Fibroblast of skin of right quadriceps (primary cell): ENCODE measurements at places on chromosomes 2 and 18.
A peak's percentile ranks its signal among the peaks of the same experiment; 100 is the strongest.

- peak; percentile 30 for DNase-seq
Observed at GRCh38 chr2:143284087-143284675, 155.0 kb downstream of the ARHGAP15 start.

DNA sequence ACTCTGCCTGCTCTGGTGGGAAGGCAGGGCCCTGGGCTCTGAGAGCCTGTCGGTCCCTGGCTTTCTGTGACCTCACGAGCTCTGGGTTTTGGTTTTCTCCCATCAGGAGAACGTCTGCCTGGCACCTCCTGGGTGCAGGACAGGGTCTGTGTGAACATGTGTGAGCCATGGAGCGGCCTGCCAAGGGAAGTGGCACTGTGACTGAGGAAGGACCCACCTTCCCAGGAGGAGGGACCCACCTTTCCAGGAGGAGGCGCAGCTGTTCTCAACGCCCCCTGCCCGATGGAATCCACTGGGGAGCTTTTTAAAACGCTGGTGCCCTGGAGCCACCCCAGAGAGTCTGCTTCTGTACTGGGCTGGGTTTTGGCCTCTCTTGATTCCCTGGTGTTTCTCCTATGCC is 168.7 kb downstream of the GLI2 start:
- DNase-seq: no peak

GRCh38 chr2:32904751-32905150 is 42.0 kb upstream of the LTBP1 start:
- DNase-seq: no peak

DNA sequence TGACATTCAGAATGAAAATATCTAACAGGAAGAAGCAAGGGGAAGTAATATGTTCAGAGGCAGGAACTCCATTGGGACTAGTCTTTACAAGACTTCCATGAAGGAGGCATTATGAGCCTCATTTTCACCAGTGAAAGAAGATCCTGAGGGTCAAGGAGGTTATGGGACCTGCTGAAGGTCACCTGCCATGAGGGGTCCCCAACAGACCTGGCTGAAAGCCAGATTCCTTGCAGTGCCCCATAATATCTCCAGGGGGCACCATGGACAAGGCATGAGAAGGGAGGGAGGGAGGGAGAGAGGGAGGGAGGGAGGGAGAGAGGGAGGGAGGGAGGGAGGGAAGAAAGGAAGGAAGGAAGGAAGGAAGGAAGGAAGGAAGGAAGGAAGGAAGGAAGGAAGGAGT is 27.9 kb downstream of the XDH start:
- no peak for DNase-seq

DNA sequence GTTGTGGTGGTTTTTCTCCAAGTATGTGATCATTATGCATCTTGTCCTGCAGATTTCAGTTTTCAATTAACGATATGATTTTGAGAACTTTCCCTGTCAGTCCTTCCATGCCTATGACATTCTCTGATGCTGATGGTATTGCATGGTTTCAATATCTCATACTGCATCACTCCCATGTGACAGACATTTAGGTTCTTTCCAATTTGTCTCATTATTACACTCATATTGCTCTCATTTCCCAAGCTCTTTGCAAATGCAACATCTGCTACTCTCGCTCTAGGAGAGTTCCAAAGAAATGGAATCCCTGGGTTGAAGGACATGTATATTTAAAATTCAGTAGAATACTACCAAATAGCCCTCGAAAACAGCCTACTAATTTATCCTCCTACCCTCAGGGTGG is 125.5 kb downstream of the MARCHF4 start:
- DNase-seq: no peak

- DNase-seq: no peak
Observed at GRCh38 chr2:196233805-196234475, 62.6 kb upstream of the STK17B start.

DNA sequence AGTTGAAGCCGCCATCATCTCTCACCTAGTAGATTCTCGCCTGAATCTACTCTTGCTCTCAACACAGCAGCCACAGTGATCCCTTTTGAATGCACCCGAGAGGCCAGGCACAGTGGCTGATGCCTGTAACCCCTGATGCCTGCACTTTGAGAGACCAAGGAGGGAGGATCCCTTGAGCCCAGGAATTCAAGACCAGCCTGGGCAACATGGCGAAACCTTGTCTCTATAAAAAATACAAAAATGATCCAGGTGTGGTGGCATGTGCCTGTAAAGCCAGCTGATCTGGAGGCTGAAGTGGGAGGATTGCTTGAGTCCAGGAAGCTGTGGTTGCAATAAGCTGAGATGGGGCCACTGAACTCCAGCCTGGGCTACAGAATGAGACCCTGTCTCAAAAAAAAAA is 60.3 kb upstream of the EML4 start:
- no peak for DNase-seq

DNA sequence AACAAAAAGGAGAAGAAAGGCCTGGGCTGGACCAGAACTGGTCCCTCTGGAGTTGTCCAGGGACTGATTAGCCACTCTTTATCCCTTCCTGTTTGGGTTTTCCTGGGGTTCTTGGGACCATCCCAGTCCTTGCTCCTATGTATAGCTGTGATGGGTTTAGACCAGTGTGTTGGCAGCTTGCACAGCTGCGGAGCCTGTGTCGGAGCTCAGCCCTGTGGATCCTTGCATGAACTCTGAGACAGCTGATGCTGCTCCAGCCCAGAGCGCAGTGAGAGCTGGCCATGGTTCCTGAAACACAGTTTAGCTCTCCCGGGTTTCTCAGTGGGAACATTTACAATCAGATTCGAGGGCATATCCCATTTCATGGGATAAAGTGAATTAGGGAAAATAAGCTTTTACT is 16.9 kb downstream of the IMPA2 start:
- DNase-seq: no peak

DNA sequence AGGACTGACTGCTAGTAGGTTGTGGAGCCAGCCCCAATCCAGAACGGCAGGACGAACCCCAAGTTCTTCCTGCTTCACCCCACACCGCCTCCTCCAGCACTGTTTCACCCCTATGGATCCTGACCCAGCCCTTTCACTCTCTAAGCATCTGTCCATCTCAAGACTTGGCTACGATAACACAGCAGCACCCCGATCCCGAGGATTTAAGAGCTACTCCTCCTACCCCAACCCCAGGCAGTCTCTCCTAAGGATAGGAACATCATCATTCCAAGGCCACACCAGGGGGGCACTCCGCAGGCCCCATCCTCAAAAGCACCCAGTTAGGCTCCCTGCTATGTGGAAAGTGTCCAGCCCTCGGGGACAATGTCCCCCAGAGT is 645 bp downstream of the KCTD18 start:
- peak; percentile 7 for DNase-seq

DNA sequence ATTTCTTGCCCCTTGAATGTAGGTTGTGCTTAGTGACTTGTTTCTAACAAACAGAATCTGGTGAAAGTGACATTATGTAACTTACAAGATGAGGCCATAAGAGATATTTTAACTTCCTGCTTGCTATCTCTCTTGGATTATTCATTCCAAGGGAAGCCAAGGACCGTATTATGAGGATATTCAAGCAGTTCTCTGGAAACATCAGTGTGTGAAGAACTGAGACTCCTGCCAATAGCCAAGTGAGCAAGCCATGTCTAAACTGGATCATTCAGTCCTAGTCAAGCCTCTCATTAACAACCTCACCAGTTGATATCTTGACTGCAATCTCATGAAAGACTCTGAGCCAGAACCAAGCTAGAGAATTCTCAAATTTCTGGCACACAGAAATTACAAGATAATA is 765.1 kb upstream of the SLC8A1 start:
- no peak for DNase-seq

- DNase-seq: no peak
Observed at GRCh38 chr18:22267697-22268096, 98.3 kb downstream of the GATA6 start.

DNA sequence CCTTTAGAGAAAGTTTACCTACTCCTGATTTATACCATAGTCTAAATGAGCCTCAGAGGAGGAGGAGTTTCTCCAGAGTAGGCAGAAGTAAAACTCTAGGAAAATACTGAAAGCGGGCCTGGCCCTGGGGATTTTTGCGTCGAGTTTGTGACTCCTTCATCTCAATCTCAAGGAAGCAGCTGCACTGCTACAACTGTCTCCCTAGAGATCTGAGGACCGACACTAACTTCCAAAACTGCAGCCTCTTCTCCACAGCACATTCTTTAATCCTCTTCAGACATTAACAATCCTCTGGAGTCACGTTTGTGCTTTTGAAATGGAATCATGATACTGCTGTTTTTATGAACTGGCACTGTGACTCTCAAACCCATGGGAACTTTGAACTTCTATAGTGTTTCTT is 281.4 kb downstream of the KCNS3 start:
- DNase-seq: no peak

- DNase-seq: no peak
Observed at GRCh38 chr2:162317058-162317742, 1.3 kb downstream of the IFIH1 start.

GRCh38 chr2:152330235-152330866 is 4.6 kb upstream of the FMNL2 start:
- DNase-seq: no peak

GRCh38 chr2:177603181-177603580 is 210.6 kb downstream of the AGPS start:
- no peak for DNase-seq

- DNase-seq: no peak
Observed at GRCh38 chr2:85949280-85949679, 60.5 kb upstream of the ST3GAL5 start.

DNA sequence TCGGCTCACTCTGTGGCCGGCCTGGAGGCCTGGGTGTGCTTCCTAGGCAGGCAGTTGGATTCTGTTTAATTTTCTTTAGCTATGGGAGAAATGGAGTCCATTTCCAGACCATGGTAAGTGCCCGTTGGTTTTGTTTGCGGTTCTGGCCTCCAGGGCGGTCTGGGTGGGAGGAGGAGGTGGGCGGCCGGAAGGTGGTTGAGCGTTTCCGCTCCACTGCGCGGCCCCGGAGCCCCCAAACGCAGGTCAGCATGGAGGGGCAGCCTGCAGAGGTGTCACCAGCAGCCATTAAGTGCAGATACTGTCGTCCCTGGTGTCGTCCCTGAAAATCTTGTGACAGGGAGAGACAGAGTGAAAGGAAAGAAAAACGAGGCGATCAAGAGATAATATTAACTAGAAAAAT is 303.9 kb downstream of the GBX2 start:
- DNase-seq: no peak

DNA sequence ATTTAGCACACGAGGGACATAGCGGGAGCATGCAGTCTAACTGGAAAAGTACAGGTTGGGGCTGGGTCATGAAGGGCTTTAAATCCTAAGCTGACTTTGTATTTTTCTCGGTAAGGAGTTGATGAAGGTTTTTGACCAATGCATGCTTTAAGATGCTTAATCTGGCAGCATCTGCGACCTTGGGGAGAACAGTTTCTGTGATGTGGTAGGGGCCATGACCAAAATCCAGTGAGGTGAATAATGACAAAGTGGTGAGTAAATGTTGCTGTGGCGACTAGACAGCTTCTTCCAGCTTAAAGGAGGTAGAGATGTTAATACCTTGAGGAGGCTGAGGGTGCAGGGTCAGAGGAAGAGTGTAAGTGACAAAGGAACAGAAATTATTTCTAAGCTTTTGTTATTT is 174.6 kb upstream of the ALPP start:
- DNase-seq: peak; percentile 3

DNA sequence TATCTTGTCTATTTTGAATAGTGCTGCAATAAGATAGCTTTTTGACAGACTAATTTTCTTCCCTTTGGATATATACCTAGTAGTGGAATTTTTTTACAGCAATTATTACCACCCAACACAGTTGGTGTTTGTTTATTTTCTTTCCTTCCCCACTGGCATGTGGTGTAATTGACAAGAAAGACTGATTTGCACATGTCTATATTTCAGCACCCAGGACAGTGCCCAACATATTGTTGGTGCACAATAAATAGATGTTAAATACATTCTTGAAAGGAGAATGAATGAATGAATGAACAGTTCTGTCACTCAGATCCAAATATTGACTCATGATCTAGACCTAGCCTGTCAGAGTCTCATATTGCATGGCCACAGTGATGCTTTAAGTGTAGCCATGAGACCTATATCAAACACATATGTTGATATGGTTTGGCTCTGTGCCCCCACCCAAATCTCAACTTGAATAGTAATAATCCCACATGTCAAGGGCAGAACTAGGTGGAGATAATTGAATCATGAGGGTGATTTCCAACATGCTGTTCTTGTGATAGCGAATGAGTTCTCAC is 538.2 kb downstream of the NYAP2 start:
- peak; percentile 28 for DNase-seq

DNA sequence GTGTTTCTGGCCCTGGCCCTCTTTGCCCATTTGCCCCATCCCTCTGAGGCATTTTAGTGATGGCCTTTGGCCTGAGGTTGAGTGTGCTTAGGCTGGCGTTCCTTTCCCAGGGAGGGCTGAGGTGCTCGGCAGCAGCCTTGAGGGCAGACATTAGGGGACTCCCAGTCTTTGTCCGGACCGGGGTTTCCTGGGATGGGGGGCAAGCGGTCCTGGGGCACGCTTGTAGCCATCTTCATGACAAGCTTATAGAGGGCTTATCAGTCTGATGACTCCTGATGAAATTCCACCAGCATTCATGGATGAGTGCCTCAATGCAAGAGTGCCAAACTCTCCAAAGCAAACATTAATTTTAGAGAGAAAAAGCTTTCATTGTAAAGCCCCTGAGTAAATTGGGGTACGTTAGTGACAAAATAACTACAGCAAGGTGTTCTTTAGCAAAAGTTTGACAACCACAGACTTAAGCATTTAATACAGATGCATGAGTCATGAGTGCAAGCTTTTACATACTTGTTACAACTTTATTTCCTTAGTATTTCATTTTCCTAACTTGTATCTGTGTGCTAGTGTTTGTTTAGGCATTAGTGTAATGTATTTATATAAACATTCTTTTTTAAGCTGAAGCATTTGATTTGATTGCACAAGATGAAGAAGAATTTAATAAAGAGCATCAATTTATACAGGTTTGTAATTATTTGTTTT is 45.6 kb downstream of the CEP192 start:
- peak; percentile 11 for DNase-seq

GRCh38 chr2:108833219-108833618 is 46.6 kb downstream of the CCDC138 start:
- DNase-seq: no peak
